ENCODE measurements at places on chromosomes 4 and X.

- DNase-seq: no peak
Observed at GRCh38 chrX:38129366-38129765, 91.3 kb downstream of the SRPX start.

DNA sequence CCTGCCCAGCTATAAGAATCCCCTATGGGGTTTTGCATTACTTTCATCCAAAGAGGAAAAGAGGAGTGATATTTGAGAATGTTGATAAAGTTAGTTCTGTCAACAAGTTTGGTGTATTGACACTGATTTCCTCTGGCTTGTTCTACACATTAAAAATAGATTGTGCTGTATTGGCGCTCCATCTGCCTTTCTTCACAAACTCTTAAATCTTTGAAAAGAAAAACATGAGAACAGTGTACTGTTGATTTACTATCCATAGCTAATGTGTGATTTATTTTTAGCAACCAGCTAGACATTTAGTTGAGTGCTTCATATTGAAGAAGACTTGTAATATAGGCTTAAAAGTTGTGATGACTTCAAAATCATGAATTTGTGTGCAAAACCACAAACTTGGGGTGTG, 261.2 kb upstream of the ANKRD50 start:
- DNase-seq: no peak

DNA sequence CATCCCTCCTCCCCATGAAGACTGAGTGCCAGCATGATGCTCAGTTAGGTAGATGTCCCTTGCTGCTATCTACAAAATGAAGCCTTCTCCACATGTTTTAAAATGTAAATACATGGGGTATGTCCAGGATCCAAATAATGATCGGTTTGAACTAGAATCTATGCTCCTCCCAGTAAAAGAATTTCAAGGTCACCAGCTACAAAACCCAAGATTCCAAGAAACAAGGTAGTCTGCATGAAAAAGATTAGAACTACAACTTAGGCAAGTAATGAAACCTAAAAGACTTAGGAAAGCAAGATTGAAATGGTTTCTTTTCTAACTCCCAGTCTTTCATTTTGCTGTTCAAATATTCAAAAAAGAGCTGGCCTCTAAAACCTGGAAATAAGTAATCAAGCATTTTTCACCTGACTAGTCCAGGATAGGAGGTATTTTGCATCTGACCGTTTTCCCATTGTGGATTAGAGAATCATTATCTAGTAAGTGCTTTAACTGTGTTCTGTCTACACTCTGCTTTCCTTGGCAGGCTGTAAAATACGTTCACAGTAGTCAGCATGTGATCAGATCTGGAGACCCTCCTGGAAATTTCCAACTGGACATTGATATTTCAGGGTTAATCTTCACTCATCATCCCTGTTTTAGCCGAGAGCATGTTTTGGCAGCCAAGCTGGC, 57.4 kb downstream of the CC2D2A start:
- DNase-seq: no peak

DNA sequence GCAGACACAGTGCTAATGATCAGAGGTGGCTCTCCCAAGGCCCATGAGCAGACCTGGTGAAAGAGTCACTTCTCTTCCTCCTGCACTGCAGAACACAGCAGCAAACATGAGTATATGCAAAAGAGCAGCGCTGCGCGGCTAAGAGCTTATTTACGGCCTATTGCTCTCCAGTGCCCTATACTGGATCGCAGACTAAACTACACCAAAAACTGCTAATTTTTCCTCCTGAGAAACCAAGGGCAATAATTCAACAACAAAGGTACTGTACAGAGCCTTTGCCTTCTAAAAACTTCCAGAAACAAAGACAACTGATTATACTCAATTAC, 702.5 kb downstream of the ARAP2 start:
- DNase-seq: no peak

DNA sequence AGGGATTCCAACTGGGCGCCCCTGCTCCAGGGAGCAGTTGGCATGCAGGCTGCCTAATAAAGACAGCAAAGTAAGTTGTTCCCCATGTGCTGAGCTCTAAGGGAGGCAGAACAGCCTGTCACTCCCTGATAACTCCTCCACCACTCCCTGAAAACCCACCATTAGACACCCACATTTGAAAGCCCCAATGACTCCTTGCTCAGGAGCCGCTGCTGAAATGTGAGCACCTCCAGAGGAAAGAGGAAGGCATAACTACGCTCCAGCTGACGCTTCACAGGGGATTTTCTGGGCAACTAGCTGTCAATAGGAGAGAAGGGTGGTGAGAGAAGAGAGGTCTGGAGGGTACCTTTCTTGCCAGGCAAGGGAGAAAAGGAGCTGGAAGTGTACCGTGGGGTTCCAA, 62.5 kb downstream of the NPY1R start:
- no peak for DNase-seq

DNA sequence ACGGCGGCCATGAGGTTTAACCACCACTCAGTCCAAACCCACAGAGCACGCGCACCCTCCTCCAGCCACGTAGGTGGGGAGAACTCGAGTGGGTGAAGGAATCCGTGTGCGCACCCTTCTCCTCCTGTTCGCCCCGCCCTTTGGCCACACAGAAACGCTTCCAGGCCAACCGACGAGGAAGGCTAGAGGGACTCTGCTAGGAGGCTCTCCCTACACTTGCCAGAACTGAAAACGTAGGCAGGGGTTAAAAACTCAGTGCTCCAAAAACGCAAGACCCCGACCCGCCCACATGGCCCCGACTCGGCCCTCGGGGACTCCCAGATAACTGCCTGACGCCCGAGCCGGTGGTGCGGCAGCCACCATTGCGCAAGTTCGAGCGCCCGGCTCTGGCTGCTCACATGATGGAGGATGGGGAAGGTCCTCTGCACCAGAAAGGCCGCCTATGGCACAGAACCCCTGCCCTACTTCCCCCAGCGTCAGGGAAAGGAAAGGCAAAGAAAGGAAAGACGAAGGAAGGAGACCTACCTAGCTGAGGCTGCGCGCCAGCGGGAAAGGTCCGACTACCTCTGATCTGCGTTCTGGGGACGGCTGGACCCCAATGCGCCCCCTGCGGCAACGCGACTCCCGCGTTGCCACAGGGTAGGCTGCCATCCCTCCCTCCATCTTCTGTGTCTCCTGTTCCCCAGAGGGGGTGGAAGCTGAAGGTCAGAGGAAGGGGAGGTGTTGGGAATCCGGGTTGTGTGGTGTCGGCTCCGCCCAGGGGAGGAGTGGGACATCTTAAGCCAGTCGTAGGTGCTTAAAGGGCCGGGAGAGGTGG, 201.9 kb upstream of the AGTR2 start:
- DNase-seq: peak; percentile 62
